ENCODE measurements at places on chromosomes 16 and 17.

DNA sequence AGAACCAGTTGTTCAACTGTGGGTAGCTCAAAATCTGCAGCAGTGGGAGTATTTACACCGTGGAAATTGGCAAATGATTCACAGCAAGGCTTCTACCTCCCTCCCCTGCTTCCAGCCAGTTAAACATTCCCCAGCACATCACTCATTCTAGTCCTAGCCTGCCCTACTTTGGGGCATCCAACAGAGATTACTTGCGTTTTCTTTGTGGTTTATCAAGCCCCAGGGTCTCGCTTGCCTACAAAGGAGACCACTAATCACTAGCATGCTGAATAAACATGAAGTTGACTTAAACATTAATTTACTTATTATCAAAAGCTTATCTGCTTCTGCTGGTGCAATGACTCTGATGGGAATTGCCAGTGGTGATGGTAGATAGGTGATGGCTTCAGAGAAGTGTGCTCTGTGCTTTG, 94.5 kb downstream of the MARF1 start:
- DNase-seq: no peak

- no peak for DNase-seq
Measured at GRCh38 chr17:18141210-18141803, 32.8 kb downstream of the MYO15A start.

DNA sequence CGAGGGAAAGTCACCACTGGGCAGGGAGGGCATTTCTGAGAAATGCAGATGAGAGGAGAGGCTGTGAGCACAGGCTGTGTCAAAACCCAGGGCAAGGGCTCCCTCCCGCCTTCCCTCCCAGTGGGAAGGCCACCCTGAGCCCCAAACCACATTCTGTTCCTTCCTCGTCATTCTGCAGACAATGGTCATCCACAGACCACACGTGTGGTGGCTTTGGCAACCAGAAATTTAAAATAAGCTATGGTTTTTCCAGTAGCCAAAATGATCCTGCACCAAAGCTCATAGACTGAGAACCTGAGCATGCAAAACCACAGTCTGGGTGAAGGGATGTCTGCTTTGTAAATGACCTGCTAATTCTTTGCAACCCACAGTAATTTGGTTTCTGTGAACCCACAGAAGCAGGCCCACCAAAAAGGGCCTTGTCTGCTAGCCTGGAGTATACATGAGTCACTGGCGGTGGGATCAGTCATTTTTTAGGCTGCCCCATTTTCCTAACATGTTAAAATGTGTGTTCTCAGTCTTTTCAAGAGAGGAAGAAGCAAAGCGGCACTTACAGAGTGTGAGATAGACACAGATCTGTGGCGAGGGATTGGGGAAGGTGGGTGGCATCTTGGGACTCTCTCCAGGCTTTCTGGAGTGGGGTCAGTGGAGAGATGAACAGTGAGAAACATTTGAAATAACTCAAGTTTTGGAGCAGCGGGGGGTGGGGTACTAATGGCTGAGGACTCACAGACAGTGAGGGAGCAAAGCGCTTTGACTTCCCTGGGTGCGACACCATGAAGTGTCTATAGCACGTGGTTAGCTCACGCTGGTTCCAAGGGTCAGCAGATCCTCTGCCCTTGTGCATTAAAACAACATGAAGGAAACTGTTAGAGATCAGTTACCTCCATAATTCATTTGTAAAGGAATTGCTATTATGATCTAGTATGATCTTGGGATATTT, 20.5 kb downstream of the GRB7 start:
- no peak for DNase-seq

- DNase-seq: no peak
Measured at GRCh38 chr16:31876951-31877828, 3.6 kb downstream of the ZNF267 start.

DNA sequence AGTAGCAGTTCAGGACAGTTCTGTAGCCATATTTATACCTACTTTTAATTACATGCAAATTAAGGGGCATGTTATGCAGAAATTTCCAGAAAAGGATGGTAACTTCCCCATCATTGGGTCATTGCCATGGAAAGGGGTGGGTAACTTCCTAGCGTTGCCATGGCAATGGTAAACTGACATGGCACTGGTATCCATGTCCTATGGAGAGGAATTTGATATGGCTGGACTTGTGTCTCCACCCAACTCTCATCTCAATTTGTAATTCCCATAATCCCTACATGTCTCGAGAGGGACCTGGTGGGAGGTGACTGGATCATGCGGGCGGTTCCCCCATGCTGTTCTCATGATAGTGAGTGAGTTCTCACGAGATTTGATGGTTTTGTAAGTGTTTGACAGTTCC, 35.6 kb upstream of the CACNG4 start:
- DNase-seq: no peak

- no peak for DNase-seq
Measured at GRCh38 chr17:172401-172800, 9.0 kb downstream of the DOC2B start.

- DNase-seq: peak; percentile 55
Measured at GRCh38 chr16:1002399-1003166, 21.0 kb downstream of the SOX8 start.

- no peak for DNase-seq
Measured at GRCh38 chr17:75428543-75429469, 23.3 kb upstream of the GRB2 start.

DNA sequence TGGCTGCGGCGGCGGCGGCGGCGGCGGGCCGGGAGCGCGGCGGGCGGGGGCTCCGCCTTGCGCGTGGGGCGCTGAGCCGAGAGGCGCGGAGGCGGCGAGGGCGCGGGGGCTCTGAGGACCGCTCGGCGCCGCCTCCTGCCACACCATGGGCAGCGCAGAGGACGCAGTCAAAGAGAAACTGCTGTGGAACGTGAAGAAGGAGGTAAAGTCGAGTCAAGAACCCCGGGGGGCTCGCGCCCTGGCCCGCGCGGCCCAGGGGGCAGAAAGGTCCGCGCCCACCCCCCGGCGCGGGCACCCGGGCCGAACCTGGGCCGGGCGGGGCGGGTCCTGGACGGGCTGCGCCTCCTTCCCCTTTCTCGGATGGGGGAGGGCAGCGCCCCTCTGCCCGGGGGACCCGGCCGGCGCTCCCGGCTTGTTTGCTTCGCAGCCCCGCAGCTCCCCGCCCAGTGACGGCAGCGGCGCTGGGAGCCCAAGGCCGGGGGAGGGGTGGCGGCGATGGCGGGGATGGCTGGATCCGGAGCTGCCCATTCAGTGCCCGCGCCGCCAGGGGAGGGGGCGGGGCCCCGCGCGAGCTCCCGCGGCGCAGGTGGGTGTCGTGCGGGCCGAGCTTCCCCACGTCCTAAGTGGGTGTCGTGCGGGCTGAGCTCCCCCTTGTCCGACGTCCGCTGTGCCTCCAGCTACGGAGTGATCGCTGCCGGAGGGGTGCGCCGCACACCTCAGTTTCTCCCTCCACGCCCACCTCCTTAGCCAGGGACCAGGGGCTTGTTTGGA, 428 bp downstream of the SGSM2 start:
- DNase-seq: peak; percentile 15

DNA sequence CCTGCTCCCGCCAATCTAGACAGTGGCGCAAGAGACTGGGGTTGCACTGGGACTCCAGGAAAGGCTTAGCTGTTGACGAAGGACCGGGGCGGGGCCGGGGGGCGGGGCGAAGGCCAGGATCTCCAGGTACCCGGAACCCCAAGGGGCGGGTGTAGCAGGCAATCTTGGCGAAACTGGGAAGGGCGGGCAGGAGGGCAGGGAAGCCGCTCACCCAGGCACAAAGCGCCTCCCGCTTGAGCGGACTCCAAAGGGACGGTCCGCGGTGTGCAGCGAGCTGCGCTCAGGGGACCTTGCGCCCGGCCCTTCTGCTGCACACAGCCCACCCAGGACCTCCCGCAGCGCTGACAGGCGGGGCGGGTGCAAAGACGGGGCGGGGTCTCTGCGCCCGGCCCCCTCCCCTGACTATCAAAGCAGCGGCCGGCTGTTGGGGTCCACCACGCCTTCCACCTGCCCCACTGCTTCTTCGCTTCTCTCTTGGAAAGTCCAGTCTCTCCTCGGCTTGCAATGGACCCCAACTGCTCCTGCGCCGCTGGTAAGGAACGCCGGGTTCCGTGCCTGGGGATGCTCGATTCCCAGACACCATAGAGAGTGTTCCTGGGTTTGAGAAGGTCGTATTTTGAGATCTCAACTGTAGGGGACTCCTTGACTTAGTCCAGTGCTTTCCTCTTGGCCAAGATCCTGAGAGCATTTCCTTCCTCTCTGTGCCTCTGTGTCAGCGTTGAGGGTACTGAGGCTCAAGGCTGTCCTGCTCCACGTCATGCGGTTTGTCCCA, at the start of gene MT1F:
MT1F (plus strand) TSS at position 405 of the 772 bp plus-strand sequence; CDS start at position 505, 100 bp downstream.
- peak; percentile 53 for DNase-seq

DNA sequence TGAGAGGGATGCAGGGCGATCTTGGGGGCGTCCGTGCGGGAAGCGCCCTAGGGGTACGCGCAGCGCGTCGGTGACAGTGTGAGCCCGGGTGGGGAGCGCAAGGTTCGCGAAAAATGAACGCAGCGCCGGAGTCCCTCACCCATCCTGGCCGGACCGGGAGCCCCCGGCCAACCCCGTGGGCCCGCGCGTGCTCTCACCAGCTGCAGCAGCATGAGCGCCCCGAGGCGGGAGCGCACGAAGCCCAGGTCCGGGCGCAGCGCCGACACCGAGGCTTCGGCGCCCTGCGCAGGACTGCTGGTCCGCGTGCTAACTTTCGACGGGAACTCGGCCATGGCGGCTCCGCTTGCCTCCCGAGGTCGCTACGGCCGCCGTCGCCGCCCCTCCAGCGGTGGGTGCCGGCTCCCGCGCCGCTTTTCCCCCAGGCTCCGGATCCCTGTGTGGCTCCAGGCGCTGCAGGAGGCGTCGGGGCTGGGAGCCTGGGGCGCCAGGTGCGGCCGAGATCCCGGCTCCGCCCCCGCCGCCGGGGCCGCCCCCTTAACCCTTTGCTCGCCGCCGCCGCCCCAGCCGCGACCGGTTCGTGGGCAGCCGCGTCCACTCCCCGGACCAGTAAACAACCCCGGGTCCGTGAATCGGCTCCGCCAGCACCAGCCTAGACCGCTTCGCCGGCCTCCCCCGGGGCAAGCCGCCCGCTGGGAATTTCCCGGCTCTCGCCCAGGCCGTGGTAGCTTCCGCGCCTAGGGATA, at the start of gene PLLP:
PLLP (minus strand) TSS at position 464 of the 743 bp plus-strand sequence; CDS start at position 332, 132 bp downstream.
- DNase-seq: no peak

DNA sequence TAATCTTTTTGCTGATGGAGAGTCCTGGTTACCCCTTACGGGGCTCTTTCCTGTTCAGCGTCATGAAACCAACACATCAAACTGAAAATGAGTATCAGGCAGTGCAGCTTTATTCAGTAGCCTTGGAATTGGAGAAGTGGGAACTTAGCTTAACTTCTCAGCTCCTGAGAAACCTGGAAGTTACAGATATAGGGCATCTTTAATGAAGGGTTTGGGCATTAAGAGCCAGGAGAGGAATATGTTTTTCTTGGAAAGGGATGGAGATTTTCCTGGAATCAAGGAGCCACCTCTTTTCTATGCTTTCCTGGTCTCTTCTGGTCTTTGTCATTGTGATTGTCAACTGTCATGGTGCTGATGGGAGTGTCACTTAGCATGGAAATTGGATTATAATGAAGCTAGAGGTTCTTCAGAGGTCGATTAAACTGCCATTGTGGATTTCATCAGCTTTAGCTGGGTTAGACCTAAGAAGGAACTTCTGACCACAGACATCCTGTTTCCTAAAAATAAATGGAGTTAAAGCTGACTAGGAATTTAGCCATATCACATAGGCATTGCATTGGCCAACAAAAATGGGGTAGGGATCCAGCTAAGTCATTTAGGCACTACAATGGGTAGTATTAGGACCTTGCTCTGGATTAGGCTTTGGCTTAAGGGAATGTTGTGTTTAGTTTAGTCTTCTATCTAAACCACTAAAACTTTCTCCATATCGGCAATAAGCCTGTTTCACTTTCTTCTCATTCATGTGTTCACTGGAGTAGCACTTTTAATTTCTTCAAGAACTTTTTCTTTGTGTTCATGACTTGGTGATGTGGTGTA, 186.4 kb downstream of the BCAS3 start:
- DNase-seq: no peak

DNA sequence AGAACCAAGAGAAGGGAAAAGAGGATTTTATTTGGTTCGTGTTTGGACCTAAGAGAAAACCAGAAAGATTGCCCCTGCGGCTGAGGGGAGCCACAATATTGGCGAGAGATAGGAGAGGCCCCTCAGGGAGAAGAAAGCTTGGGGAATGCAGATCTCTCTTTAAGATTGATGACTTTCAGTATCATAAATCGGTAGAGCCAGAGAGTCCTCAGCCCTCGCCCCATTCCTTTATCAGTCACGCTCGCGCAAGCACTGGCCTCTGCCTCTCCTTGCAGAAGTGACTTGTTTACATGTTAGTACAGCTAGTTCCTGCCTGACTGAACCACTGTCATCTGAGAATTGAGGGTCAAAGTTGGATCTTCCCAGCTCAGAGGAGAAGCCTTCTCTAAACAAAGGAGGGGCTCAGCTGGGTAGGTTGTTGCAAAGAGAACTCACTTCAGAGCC, 21.5 kb upstream of the KRT19 start:
- DNase-seq: no peak

- no peak for DNase-seq
Measured at GRCh38 chr16:49489686-49490320, 116.2 kb downstream of the C16orf78 start.

GRCh38 chr17:67519801-67520251, 142.7 kb downstream of the PITPNC1 start:
- DNase-seq: no peak

All from stimulated activated CD8-positive, alpha-beta memory T cell treated with anti-CD3 and anti-CD28 coated beads, Interleukin-4, amount 100 ng/mL, for 1 hour (primary cell).